ENCODE measurements at places on chromosomes 13 and 19.
A peak's percentile ranks its signal among the peaks of the same experiment; 100 is the strongest.

GRCh38 chr13:42883771-42884467, 102.5 kb downstream of the FAM216B start:
- DNase-seq, result peak; percentile 58

DNA sequence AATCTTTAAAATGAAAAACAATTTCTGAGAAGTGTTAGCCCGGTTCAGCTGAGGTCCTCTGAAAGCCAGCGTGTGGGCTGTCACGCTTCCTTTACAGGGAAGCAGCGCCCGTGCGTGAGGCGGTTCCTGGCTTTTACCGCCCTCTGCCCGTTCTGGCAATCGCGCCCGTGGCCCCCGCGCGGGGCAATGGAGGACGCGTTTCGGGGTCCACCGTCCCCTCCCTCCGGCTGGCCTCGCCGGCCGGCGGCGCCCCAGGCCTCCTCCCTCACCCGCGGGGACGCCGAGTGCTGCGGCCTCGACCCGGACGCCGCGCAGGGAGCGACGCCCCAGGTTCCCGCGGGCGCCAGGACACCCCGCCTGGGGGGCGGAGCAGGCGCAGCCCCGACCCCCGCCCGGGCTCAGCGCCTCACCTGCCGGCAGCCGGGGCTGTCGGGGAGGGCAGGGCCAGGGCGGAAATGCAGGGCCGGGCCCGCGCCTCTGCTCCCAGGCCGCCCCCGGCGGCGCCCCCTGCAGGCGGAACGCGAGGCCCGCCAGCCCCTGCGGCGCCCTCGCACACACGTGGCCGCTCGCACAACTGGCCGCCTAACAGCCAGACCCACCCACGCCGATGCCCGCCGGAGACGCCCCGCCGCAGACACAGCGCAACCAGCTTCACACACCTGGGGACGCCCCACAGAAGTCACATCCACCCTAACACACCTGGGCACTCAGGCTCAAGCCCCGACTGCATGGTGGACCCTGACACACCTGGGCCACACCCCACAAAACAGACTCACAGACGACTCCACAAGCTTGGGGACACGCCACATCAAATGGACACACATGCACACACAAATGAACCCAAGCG, at the start of gene GGACT:
Gene GGACT (minus strand): TSS at position 459 of the 847 bp plus-strand sequence. CDS start 56,198 bp downstream, outside the sequence.
- peak; percentile 29 for DNase-seq

DNA sequence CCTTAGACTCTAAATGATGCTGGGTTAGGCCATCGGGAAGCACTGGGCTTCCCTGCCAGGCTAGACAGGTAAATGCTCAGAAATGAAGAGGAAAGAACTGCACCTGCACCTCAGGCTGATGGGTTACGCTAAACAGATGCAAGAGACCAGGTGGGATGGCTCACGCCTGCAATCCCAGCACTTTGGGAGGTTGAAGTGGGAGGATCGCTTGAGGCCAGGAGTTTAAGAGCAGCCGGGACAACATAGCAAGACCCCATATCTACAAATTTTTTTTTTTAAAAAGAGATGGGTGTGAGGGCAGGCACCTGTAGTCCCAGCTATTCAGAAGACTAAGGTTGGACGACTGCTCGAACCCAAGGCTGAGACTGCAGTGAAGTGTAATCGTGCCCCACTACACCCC, 634.7 kb downstream of the UQCRFS1 start:
- DNase-seq, result no peak

DNA sequence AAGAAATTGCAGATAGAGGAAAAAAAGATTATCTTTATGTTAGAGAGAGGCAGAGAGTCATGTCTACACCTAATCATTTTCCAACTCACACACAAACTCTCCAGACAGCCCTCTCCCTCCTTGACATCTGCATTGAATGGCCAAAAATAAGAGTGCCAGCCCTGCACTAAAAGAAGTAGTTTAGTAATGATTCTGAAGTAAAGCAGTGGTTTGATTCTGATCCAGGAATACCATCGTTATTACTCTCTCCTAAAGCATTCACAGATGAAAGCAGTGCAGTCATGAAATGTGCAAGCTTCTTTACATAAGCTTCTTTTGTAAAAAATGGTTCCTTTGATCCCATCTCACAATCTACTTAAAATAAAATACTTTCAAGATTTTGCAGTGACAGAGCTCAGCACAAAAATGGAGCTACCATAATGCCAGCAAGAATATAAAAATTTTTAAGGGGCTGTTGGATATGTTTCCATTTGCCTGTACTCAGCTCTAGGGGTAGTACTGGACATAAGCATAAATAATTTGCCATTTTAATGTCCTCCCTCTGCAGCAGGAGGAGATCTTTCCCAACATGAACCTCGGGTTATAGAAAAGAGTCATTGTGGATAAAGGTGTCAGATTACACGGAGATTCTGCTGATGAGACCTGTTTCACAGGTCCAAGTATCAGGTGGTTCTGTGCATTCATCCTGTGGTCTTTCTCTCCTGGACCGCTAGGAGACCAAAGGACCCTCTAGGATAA, 406.3 kb downstream of the DCT start:
- peak; percentile 8 for DNase-seq

GRCh38 chr13:49956131-49956530, 20.0 kb upstream of the SPRYD7 start:
- DNase-seq, result no peak

DNA sequence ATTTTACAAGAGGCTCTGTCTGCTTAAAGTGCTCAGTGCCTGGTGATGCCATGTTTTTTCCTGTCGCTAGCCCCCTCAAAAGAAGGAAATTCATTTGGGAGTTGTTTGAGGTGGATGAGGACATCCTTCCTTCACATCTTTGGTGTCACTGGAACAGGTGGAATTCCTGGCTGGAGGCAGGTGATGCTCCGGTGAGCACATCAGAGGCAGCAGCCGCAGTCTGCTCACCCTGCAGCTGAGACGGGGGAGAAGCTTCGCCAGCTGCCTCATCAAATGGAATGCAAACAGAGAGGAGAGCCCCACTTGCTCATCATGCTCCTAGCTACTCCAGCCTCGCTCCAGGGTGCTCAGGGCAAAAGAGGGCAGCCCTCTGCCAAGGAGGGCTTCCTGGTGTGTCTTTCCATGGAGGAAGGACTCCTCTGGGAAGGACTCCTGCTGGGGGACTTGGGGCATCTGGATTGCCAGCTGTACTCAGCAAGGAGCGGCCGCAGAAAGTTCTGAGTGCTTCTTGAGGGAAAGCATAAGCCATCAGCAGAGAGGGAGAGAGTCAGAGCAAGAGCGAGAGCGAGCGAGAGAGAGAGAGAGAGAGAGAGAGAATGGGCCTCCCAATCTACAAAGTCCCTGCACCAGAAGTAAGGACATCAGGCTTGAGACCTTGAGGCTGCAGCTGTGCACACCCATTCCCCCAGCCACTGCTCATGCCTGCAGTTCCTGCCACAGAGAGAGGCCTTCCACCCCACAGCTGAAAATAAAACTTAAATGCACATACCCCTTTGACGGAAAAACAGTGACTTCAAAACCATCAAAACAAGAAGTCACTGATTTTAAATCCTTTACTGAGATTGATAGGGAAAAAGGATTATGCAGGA, 74.3 kb upstream of the UBL3 start:
- no peak for DNase-seq

- DNase-seq, result no peak
Measured at GRCh38 chr19:18675779-18676178, 7.7 kb upstream of the CRTC1 start.

- DNase-seq, result peak; percentile 19
Measured at GRCh38 chr19:54459282-54460229, 4.0 kb downstream of the LENG9 start.

DNA sequence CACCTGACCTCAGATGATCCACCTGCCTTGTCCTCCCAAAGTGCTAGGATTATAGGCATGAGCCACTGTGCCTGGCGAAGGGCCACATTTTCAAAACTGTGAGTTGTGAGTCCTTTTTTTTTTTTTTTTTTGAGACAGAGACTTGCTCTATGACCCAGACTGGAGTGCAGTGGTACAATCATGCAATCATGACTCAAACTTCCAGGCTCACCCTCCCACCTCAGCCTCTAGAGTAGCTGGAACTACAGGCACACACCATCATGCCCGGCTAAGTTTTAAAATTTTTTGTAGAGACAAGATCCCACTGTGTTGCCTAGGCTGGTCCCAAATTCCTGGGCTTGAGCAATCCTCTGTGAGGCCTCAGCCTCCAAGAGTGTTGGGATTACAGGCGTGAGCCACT, 3.8 kb upstream of the MYPOP start:
- no peak for DNase-seq

DNA sequence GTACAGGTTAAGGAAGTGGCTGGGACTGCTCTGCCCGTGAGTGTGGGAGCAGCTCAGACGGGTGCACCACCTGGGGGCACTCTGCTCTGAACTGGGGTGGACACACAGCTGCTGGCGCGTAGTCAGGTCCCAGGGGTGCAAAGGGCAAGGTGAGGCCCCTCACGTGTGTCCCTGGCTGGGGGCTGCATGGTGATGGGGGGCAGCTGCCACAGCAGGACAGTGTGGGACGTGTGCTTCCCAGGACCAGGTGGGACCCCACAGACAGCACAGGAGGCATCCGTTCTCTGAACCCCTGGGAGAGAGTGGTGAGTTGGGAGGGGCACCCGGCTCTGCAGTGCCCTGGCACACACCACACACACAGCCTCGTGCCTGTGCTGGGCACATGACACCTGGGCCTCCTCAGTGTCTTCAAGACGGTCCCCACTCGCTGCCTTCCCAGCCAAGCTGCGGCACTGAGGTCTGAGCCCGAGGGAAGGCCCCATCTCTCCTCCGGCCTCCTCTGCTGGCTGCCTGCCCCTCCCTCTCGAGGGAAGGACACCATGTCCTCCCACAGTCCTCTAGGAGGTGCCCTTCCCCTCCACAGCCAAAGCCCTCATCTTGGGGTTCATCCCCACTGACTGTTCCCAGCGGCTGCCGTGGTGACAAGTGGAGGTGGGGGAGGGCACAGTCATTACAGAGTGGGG, 24.7 kb downstream of the CILP2 start:
- DNase-seq, result no peak

GRCh38 chr19:47625650-47626049, 16.7 kb downstream of the BICRA start:
- no peak for DNase-seq

DNA sequence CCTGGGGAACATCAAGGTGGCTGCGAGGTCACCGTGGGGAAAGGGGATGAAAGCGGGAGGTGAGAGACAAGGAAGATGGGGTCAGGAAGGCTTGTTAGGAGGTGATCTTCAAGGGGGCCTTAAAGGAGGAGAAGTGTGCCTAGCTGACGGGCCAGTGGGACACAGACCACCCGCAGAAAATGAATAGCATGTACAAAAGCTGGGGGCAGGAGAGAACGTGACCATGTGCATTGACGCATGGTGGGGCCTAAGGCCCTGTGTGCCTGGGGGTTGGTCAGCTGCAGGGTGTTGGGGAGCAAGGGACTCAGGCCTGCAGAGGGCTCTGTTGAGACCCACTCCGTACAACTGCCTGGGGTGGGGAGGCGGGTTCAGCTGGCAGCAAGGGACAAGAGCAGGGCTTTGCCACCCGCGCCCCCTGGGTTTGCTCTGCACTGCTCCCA, 5.9 kb downstream of the RAB8A start:
- DNase-seq, result no peak

- peak; percentile 60 for DNase-seq
Measured at GRCh38 chr13:38819053-38819452, 132.2 kb downstream of the FREM2 start.

GRCh38 chr13:35767256-35767976, 290.9 kb upstream of the MAB21L1 start:
- DNase-seq, result no peak

Measured in H4 (cell line).